ENCODE measurements at places on chromosomes 5 and 9. TPM values are rescaled to one million over a fixed set of nuclear protein-coding genes. Genes with fewer than 3 reads are reported as not detected.

DNA sequence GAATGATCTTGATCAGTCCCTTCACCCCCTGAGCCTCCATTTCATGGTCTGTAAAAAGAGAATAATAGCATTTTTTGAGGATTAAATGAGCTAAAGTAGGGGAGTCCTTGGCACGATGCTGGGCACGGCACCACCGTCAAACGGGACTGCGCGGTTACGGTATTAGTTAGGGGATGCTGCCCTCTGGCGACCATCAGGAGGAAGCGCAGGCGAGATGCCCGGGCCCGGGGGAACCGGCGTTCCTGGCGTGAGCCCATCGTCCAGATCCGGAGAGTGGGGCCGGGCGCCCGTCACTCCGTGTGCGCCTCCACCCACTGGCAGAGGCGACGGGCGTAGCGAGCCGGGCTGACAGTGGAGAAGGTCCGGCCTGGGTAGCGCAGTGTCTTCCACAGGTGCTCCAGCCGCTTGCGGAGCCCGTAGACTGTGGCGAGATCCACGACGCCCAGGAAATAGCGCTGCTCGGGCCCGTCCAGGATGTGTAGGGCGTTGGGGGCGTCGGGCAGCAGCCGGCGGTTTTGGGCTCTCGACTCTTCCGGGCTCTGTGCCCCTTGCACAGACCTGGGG is 4.8 kb upstream of the ST6GALNAC4 start:
- no peaks in the 10 kb centered on the region for H3K36me3 ChIP-seq
- DNase-seq = peak; percentile 68
- peaks cover 45% of the 10 kb centered on the region for H3K4me1 ChIP-seq
- H3K27ac ChIP-seq = no peak overlapping the region
- no peak overlapping the region for H3K4me3 ChIP-seq
- no peaks in the 10 kb centered on the region for H3K27me3 ChIP-seq

- H3K36me3 ChIP-seq = no peaks in the 10 kb centered on the region
- H3K4me3 ChIP-seq = no peak overlapping the region
- H3K4me1 ChIP-seq = peaks cover 13% of the 10 kb centered on the region
Measured at GRCh38 chr5:55929020-55929799, 65.6 kb downstream of the IL6ST start.

- H3K4me3 ChIP-seq = no peak overlapping the region
- H3K36me3 ChIP-seq = no peaks in the 10 kb centered on the region
- no peak overlapping the region for H3K27ac ChIP-seq
- peaks cover 17% of the 10 kb centered on the region for H3K27me3 ChIP-seq
Measured at GRCh38 chr5:146965761-146966659, 87.5 kb upstream of the PPP2R2B start.

DNA sequence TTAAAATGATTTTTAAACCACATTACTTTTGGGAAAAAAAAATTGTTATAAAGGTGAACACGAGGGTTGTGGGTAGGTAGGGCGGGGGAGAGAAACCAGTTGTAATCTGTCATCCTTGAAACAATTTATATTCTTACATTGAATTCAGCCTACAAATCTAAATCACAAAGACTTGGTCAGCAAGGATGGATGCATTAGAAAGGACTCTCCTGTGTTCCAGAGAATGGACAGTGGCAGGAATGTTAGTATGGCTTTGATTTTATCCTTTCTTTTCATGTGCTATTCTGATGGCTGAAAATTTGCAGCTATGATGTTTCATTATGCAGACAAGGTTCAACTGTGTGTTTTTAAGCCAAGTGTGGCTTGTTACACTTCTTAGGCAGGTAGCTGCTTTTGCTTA is 234.7 kb downstream of the SLF1 start:
- H3K27me3 ChIP-seq = no peaks in the 10 kb centered on the region
- no peak overlapping the region for H3K4me3 ChIP-seq
- H3K36me3 ChIP-seq = no peaks in the 10 kb centered on the region
- no peaks in the 10 kb centered on the region for H3K4me1 ChIP-seq
- H3K27ac ChIP-seq = no peak overlapping the region

GRCh38 chr5:139393497-139394122 is 1.3 kb downstream of the PROB1 start:
- no peaks in the 10 kb centered on the region for H3K36me3 ChIP-seq
- H3K4me3 ChIP-seq = peak overlapping the region; percentile 52
- DNase-seq = no peak
- no peak overlapping the region for H3K27ac ChIP-seq
- H3K27me3 ChIP-seq = no peaks in the 10 kb centered on the region
- H3K4me1 ChIP-seq = peaks cover 36% of the 10 kb centered on the region

DNA sequence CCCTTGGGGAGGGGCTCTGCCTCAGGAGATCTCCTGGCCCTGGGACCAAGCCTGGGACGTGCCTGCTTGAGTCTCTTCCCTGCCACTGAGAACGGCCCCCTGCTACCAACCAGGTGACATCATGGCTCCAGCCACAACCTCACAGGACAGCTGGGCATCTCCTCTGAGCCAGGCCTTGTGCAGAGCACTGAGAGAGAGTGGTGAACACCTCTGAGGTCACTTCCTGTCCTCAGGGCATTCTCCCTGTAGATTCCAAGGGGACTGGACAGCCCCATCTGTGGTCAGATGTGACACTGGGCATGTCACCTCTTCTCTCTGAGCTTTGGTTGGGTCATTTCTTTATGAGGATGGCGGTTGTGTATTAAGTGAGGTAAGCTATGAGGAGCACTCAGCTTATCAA is 172.0 kb downstream of the MELK start:
- no peak overlapping the region for H3K4me3 ChIP-seq
- H3K36me3 ChIP-seq = no peaks in the 10 kb centered on the region
- DNase-seq = no peak
- no peaks in the 10 kb centered on the region for H3K4me1 ChIP-seq
- no peak overlapping the region for H3K27ac ChIP-seq

- no peak overlapping the region for H3K4me3 ChIP-seq
- no peak overlapping the region for H3K27ac ChIP-seq
- H3K36me3 ChIP-seq = 0 out of 2 replicates have a peak, but pooled peaks cover 5% of the 10 kb centered on the region
- H3K27me3 ChIP-seq = no peaks in the 10 kb centered on the region
- DNase-seq = no peak
Measured at GRCh38 chr5:171963416-171963815, 43.0 kb downstream of the FBXW11 start.

DNA sequence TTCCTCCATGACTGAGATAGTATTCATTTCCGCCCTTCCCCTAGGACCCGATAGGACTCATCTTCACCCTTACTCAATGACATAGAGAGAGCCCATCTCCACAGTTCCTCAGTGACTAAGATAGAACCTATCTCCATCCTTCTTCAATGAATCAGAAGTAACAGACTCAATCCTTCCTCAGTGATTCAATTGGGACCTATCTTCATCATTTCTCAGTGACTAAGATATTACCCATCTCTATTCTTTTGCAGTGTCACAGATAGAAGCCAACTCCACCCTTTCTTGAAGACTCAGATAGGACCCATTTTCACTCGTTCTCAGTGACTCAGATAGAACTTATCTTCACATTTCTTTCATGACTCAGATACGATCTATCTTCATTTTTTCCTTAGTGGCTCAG is 164.6 kb downstream of the FBXO4 start:
- H3K4me3 ChIP-seq = no peak overlapping the region
- DNase-seq = no peak
- H3K4me1 ChIP-seq = no peaks in the 10 kb centered on the region
- H3K36me3 ChIP-seq = no peaks in the 10 kb centered on the region
- H3K27me3 ChIP-seq = no peaks in the 10 kb centered on the region
- no peak overlapping the region for H3K27ac ChIP-seq

GRCh38 chr5:13115476-13115875 is 829.0 kb downstream of the DNAH5 start:
- H3K4me3 ChIP-seq = no peak overlapping the region
- no peaks in the 10 kb centered on the region for H3K36me3 ChIP-seq
- DNase-seq = no peak

GRCh38 chr5:66306105-66306843 is 162.2 kb downstream of the SREK1 start:
- H3K4me3 ChIP-seq = no peak overlapping the region
- peak; percentile 40 for DNase-seq
- no peaks in the 10 kb centered on the region for H3K4me1 ChIP-seq
- no peaks in the 10 kb centered on the region for H3K36me3 ChIP-seq
- H3K27ac ChIP-seq = no peak overlapping the region
- peaks cover 11% of the 10 kb centered on the region for H3K27me3 ChIP-seq

DNA sequence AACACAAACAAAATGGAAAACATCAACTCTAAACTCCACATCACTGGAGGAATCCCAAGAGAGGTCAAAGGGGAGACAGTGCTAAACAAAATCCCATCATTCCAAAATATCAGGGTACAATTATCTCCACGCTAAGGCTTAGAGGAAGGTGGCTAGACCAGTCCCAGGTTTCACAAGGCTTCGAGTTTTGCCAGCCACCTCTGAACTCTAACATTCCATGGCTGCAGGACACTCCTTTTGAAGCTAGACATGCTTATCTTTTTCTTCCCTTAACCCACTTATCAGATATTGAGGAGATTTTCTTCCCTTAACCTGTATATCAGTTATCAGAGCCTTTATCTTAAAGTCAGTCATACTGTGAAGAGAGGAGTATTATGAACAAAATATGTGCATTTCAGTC is 53.3 kb downstream of the GLDC start:
- DNase-seq = peak; percentile 73
- peak overlapping the region; percentile 49 for H3K27ac ChIP-seq
- H3K36me3 ChIP-seq = no peaks in the 10 kb centered on the region
- no peaks in the 10 kb centered on the region for H3K27me3 ChIP-seq
- no peak overlapping the region for H3K4me3 ChIP-seq
- peaks cover 30% of the 10 kb centered on the region for H3K4me1 ChIP-seq

DNA sequence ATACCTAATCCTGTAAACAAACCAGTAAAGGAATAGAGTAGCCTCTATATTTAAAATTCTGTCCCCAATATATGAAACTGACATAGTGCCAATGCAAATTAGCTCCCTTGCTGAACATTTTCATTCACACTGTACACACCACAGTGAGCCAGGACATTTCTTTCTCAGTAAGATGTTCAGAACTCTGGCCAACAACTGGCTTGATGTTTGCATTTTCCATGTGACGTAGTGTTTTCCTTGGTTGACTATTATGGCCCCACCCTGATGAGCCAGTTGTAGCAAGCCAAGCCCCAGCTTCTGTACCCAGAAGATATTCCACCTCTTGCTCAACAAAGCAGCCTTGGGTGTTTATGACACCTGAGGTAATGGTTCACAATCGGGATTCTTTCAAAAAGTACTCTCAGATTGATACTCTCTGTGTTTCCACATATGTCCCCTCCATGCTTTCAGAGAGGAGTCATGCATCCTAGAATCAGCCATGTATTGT is 17.7 kb upstream of the ANXA1 start:
- no peak overlapping the region for H3K27ac ChIP-seq
- H3K4me1 ChIP-seq = peaks cover 40% of the 10 kb centered on the region
- no peak for DNase-seq
- H3K4me3 ChIP-seq = no peak overlapping the region

- H3K36me3 ChIP-seq = no peaks in the 10 kb centered on the region
- H3K4me1 ChIP-seq = no peaks in the 10 kb centered on the region
- H3K4me3 ChIP-seq = no peak overlapping the region
- H3K27me3 ChIP-seq = peaks cover 67% of the 10 kb centered on the region
Measured at GRCh38 chr9:126131066-126132010, 195.3 kb upstream of the MVB12B start.

DNA sequence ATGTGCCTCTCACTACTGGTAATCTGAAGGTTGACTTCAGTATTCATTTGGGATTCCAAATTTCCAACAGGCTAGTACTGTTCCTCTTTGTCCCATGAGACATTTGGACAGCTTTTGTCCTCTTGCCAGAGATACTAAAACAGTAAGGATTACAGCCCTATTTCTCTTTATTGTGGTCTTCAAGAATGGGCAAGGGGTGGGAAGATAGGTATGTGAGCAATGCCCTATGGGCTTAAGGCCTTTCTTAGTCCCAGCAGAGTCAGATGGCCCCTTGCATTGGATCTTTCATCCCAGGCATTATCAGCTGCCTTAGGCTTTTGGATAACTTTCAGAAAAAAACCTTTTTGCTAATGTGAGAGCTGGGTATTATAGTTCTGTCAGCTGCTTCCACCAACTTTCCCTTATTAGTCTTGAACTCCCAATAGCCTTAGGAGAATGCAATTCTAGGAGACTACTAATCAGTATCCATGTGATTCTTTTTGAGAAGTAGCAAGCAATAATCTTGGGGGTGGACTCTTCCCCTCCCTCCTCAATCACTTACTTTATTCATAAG is 361.1 kb upstream of the NUDT12 start:
- DNase-seq = no peak
- no peaks in the 10 kb centered on the region for H3K27me3 ChIP-seq
- no peaks in the 10 kb centered on the region for H3K4me1 ChIP-seq
- H3K27ac ChIP-seq = no peak overlapping the region

DNA sequence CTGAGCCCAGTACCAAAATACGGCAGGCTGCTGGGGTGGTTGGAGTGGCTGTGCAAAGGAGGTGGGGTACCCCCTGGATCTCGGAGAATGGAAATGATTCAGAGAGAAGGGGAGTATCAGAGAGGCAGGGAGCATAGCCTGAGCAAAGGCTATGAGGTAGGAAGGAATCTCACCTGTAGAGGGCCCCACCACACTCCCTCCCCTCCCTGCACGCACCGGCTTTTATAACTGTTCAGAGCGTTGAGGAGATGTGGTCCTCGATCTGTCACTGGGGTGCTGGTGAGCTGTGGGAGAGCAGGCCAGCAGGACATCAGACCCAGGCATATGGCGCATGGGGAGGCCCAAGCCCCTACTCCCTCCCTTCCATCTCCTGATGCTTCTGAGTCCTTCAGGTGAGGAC is 13.2 kb downstream of the PHF19 start:
- H3K27ac ChIP-seq = no peak overlapping the region
- DNase-seq = no peak
- no peaks in the 10 kb centered on the region for H3K36me3 ChIP-seq
- H3K4me3 ChIP-seq = no peak overlapping the region

DNA sequence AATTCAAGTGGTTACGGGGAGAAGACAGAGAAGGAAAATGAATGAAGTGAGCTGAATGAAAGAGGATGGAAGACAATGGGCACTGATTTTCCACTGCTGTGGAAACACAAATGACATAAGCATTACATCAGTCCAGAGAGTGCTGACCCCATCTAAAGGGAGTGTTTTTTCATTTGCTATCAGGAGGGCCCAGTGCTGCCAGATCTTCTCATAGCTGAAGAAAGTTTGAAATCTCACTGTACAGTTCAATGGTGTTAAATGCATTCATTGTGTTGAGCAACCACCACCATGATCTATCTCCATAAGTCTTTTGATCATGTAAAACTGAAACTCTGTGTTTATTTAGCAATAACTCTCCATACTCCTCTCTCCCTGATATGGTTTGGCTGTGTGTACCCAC is 41.5 kb upstream of the STARD4 start:
- H3K27me3 ChIP-seq = no peaks in the 10 kb centered on the region
- H3K4me3 ChIP-seq = no peak overlapping the region
- no peaks in the 10 kb centered on the region for H3K4me1 ChIP-seq
- no peak overlapping the region for H3K27ac ChIP-seq
- H3K36me3 ChIP-seq = no peaks in the 10 kb centered on the region

Gene TNFSF8
- total RNA-seq = not detected

Gene SHB
- total RNA-seq = 23.8 TPM

Gene OR1J2
- total RNA-seq = not detected

Gene FOXD4L3
- not detected for total RNA-seq

Gene HMGCS1
- 152 TPM for total RNA-seq

Gene IRX4
- total RNA-seq = not detected

Gene BHMT2
- not detected for total RNA-seq

Gene CCDC183
- total RNA-seq = 5.3 TPM

All from PC-9 (cell line).